ENCODE measurements at places on chromosomes 13 and 19.

- no peak for DNase-seq
Measured at GRCh38 chr19:19602713-19603324, 15.7 kb downstream of the PBX4 start.

DNA sequence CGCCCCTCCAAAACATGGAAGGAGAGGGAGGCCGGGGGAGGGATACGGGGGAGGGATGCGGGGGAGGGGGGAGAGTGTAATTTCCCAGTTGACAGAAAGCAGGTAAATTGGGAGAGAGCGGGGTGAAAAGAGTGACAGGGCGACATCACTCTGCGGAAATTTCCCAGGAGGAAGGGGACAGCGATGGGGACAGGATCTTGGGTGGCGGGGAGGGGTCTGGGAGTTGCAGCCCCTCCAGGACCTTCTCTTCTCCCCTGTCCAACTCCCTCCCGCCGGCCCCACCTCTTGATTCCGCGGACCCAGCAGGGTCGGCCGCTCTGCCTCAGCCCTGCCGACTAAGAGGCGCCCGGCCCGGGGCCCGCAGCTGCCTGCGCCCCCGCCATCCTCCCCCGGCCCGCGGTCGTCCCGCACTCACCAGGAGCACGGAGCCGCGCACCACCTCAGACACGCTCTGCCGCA lies 108.0 kb upstream of the DOCK9 start:
- DNase-seq: no peak

DNA sequence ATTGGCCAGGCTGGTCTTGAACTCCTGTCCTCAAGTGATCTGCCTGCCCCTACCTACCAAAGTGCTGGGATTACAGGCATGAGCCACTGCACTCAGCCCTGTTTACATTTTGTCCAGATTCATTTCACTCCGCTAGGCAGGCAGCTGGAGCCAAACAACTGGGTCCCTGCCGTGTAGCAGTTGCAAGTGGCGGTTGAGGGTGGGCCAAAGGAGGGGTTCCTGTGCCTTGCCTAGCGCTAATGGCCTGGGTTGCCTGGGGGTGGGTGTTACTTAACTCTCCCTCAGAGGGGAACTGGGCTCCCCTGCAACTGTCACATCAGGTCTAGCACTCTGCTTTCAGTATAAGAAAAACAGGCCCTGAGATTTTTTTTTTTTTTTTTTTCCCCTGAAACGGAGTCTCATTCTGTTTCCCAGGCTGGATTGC lies 7.4 kb downstream of the ACP5 start:
- DNase-seq: no peak

- no peak for DNase-seq
Measured at GRCh38 chr13:43861863-43862262, 17.7 kb downstream of the CCDC122 start.

DNA sequence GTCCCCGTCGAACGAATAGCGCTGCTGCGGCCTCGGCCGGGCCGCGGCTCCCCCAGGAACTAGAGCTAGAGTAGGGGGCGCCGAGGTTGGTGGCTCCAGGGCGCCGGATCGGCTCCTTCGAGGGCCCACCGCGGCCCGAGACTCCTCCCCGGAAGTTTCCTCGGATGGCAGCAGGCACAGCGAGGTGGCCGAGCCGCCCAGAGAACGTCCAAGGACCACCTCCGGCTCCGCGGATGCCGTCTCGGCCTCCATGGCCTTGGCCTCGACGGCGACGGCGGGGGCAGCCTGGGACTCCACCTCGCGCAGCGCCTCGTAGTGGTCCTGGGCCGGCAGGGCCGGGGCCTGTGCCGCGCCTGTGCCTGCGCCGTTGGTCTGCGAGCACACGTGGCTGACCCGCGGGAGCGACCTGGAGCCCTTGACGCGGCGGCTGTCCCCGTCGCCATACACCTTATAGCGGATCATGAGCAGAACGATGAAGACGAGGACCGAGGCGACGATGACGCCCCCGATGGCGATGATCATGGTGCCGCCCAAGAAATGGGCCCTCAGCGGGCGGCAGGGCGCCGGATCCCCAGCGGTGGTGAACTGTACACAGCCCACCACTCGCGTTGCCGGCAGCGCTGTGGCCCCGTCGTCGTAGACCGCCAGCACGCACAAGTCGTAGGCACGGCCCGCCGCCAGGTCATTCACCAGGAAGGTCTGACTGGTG lies 11.8 kb downstream of the IFNL1 start:
- DNase-seq: no peak

- no peak for DNase-seq
Measured at GRCh38 chr19:2345076-2345475, 15.0 kb upstream of the TMPRSS9 start.

- DNase-seq: no peak
Measured at GRCh38 chr19:9935506-9936325, 599 bp downstream of the OLFM2 start.

DNA sequence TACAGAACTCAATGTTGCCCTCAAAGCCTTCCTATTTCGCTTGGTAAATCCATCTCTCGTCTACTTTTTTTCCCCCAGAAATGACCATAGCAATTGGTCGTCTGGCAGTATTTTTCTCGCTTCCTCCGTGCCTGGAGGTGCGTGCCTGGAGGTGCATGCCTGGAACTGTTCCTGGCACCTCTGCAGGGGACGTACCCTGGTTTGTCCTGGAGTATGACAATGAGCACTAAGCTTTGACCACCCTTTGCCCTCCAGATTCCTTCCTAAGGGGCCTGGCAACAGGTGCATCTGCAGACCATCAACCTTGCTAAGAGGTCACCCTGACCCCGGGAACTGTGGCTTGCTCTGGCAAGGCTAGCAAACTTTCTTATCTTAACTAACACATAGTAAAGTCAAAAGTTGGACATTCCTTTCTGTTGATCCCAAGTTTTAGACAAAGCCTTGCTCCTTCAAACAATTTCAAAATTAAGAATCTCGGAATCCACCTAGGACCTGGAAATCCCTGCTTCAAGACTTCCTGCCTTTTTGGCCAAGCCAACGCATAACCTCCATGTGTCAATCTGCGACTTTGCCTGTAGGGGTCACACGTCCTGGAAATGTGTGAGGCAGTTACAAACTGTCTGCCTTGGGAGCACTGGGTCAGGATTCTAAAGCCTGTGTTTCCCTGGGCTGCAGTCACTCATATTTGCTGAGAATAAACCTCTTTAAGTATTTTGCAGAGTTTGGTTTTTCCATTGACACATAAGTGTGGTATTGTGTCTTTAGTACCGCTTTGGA lies 28.8 kb upstream of the TUBGCP3 start:
- DNase-seq: peak; percentile 41

DNA sequence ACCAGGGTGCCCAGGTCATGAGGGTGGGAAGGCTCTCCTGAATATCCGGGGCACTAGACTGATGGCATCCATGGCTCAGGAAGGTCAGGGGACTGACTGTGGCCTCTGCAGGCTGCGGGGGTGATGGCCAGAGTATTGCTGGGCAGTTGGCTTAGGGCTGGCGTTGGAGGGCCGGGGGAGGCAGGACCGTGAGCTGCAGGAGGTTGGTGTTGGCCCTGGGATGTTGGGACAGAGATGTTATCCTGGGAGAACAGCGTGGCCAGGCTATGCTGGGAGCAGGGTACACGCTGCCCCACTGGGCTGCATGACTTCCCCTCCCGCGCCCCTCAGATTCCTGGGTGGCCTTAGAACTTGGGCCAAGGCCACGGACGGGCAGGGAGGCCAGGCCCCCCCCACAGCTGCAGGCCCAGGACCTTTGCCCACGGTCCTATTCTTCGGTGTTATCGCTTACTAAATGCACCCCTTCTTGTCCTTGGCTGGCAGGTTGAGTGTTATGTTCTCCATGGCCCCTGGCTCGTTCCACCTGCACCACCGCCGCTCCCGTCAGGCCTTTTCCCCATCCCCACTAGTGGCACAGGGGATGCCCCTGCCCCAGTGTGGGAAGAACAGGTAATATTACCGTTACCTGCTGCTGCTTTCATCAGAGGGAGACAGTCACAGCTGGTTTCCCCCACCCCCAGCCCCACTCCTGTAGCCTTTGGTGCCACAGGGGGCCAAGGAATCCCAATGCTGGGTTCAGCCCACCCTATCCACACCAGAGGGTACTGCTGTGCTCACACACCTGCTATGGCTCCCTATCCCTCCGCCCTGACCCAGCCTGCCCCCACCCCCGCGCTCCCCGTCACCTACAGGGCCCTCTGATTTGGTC lies 3.2 kb upstream of the ISYNA1 start:
- no peak for DNase-seq

DNA sequence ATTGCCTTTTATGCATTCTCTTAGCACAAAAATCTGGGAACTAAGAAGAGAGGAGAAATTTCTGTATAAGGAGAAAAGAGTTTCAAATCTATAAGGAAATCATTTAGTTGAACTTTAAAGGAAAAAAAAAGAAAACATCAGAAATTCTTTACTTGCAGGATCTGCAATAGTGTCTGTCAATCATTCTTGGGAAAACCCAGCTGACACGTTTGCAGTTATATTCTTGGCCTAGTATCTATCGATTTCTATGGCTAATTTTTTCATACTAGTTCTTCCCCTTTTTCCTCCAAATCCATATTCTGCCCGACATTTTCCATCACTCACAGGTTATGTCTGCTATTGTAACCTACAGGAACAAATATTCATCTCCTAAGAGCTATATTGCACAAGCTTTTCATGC lies 160.7 kb downstream of the ABCC4 start:
- no peak for DNase-seq

DNA sequence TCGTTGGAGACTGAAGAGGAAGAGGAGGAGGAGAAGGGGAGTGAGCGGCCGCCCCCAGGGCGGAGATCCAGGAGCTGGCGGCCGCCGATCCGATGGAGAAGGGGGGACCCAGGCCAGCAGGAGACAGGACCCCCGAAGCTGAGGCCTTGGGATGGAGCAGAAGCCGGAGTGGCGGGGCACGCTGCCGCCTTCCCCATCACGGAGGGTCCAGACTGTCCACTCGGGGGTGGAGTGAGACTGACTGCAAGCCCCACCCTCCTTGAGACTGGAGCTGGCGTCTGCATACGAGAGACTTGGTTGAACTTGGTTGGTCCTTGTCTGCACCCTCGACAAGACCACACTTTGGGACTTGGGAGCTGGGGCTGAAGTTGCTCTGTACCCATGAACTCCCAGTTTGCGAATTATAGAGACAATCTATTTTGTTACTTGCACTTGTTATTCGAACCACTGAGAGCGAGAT lies 1.8 kb downstream of the GADD45B start:
- DNase-seq: no peak

DNA sequence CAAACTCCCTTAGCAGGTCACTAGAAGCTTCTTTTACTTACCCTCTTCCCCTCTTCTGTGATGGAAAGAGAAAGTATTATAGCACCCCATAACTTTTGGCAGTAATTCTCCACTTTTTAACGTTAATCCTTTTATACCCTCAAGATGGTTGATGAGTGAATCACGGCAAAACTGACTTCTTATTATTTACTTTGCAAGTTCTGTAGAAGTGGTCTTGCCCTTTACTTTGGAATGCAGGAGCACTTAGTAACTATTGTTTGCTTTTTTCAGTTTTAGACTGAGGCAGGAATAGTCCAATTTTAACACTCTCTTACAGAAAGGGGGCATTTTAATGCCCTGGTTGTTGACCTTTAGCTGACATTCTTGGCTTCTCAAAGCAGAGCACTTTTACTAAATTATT lies 260.1 kb downstream of the LMO7 start:
- no peak for DNase-seq

DNA sequence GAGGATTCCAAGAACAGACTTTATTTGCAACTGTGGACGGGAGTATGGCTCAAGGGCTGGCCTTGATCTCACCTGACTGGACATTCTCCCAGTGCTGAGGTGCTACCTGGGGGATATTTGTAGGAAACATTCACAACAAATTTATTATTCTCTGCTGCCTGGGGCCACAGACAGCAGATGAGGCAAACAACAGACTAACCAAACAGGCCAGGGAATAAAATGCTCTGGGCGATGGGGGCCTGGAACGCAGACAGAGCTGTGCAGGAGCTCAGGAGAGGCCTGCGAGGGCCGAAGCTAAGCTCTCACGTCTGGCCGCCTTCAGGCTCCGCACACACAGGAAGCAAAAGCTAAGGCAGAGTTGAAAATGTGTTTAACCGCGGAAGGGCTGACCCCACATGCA lies 7.8 kb downstream of the PLPP2 start:
- DNase-seq: no peak

- peak; percentile 92 for DNase-seq
Measured at GRCh38 chr19:29605653-29606419, at the start of gene POP4. TSS of gene POP4 (plus strand) at chr19:29606283. CDS start at chr19:29606319, 36 bp downstream.

GRCh38 chr19:2089001-2089711 lies 7.0 kb downstream of the MOB3A start:
- DNase-seq: no peak

- no peak for DNase-seq
Measured at GRCh38 chr13:31670831-31671617, 68.3 kb upstream of the RXFP2 start.

- no peak for DNase-seq
Measured at GRCh38 chr13:99995589-99996380, 14.2 kb downstream of the ZIC2 start.

DNA sequence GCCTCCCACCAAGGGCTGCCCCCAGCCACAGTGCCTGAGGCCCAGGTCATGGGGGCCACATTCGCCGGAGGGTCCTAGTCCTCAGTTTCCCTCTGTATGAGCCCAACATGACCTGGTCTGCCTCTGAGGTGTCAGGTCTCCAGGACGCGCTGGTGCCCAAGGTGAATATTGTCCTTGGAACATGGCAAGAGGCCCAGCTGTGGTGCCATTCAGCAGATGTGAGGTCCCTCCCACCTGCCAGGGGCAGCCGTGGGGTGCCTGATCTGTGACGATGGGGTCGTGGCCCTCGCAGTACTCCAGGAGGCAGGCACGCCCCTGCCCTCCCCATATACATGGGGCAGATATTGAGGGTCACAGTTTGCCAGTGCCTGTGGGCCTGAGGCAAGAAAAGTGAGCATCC lies 151.9 kb downstream of the KDM4B start:
- no peak for DNase-seq

DNA sequence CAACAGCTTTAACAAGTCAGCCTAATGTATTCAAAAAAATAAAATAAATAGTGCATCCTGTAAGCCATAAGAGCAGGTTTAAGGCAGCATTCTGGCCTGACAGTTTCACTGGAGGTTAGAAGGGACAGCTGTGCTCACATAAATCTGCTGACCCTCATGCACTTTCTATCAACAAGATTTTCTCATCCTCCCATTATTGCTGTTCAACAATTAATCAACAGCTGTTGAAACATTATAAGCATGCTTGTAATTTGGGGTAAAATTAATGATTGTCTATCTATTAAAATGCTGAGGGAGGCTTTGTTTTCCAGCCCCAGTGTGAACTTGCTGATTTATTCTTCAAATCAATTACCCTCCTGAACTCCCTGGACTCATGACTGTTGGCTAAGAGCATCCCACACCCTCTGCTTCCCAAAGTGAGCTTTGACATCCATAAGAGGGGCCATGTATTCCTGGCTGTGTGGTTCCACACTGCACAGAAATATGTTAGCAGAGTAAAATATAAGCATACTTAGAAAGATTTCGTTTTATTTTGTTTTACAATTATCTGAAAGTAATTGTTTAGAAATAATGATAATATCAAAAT lies 492.4 kb downstream of the EFNB2 start:
- DNase-seq: no peak

DNA sequence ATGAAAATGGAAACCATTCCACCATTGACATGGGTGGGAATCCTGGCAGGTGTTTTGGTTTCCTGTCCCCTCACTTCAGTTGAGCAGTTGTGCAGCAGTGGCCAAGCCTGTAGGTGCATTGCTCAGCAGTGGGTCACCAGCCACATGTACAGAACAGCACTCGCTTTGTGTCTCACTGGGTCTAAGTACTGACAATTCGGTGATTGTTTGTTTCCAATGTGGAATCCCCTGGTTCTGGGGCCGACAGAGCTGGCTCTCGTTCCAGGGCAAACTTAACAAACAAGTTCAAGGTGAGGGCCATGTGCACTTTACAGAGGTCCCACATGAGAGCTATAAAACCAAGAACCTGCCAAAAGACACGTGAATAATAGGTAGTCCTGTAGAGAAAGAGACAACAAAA lies 54.1 kb upstream of the SPATA13 start:
- DNase-seq: no peak

Data from GM12891 (cell line).